ENCODE measurements at places on chromosomes 7 and 10.

DNA sequence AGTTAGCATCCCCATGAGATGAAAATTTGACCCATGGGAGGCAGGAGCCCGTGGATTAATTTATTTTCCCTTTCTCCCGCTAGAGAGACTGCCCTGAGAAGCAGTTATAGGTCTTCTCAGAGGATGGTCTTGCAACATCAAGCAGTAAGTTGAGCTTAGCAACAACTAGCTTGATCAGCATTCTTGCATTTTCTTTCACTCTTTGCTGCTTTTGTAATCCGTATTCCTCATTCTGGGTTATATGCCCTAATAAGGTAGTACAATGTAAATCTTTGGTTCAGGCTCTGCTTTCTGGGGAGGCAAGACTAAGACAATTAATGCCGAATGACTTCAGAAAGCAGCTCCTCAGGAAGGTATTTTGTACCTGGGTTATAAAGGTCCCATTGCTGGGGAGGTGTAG lies 146.8 kb downstream of the FZD1 start:
- no peak for DNase-seq

- DNase-seq, result no peak
Measured at GRCh38 chr7:134907000-134907399, 79.3 kb upstream of the AGBL3 start.

DNA sequence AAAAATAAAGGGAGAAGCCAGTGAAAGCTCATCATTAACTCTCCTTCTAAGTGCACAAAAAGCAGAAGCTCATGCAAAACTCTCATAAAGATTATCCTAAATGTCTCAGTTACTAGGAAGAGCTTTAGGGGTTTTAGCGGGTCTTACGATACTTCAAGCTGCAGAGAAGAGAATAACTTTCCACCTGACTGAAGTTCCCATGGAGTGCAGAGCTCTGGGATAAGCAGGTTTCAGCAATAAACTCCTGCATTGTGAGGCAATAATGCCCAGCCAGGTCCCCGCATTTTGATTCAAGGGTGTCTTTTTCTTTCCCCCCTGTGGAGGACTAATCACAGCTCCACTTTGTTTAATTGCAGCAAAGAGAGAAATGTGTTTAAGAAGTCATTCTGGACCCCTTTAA lies 241.9 kb upstream of the SP8 start:
- DNase-seq, result no peak

DNA sequence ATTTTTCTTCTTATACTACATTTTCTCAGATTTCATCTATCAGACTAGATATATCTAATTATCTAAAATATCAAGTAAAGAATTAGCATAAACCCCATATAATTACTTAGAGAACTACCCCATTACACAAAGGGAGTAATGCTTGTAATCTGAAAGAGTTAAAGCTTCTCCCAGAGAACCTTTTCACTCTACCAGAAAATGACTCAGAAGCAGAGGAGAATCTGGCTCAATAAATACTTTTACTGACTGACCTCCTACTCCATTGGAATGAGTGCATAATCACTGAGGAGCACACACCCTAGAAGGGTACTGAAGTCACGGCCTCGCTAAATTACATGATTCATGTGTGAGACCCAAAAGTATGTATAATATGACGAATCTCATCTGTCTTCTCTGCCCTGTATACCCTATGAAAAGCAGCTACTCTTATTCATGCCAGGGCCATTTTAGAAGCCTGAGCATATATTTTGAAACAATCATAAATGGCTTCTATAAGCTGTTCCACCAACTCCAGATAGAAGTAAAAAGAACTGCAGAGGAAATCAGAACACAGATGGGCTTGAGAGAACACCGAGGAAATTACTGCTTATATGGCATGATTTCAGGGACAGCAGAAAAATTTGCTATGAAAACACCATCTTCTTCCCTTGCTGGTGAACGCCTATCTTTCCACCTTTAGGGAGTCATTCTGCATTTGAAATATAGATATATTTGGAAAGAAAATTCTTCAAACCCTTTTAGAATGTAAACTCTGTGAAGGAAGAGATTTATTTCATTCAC lies 32.7 kb downstream of the DNMBP start:
- DNase-seq, result no peak

DNA sequence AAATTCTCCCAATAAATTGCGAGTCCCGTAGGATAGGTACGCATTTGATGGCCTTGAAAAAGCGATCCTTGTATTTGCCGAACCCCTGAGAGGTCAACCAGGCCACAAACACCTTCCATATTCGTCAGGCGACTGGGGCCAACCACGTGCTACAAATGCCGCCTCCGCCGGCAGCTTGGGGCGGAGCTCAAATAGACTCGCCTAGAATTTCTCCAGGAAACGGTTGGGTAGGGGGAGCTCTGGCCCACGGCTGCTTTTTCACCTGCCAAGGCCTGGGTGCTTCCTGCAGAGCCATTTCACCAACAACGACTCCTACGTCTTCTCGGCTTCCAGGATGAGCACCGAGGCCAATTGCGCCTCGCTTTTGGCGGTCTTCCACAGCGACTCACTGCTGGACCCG lies 53.4 kb upstream of the KIF5B start:
- no peak for DNase-seq

DNA sequence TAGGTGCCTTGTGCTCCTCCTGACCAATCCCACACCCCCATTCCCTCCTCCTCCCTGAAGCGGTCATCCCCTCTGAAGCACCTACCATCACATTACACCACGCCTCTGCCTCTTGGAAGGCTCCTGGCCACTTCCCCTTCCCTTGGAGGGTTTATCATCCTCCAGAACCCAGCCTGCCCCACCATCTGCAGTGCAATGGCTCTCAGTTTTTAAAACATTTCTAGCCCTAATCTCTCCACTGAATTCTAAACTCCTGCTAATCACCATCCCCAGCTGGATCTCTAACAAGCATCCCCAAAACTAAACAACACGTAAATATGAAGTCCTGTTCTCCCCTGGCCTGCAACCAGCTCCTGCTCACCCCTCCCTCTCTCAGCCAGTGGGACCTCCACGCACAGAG lies 70.6 kb downstream of the PIP4K2A start:
- no peak for DNase-seq

DNA sequence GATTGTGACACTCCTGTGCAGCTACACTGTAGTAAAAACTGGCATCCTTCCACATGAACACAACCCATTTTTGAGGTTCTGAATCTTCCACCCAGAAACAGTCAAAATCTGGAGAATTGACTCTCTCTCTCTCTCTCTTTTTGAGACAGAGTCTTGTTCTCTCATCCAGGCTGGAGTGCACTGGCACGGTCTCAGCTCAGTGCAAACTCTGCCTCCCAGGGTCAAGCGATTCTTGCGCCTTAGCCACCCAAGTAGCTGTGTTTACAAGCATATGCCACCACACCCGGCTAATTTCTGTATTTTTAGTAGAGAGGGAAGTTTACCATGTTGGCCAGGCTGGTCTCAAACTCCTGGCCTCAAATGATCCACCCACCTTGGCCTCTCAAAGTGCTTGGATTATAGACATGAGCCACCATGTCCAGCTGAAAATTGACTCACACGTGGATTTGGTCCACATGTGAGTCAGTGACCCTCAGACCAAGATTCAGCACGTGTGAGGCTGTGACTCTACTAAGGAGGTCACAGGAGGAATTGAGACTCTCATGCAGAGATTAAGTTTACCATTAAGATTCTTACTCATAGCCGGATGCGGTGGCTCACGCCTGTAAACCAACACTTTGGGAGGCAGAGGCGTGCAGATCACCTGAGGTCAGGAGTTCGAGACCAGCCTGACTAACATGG lies 12.1 kb upstream of the ZNF107 start:
- no peak for DNase-seq

DNA sequence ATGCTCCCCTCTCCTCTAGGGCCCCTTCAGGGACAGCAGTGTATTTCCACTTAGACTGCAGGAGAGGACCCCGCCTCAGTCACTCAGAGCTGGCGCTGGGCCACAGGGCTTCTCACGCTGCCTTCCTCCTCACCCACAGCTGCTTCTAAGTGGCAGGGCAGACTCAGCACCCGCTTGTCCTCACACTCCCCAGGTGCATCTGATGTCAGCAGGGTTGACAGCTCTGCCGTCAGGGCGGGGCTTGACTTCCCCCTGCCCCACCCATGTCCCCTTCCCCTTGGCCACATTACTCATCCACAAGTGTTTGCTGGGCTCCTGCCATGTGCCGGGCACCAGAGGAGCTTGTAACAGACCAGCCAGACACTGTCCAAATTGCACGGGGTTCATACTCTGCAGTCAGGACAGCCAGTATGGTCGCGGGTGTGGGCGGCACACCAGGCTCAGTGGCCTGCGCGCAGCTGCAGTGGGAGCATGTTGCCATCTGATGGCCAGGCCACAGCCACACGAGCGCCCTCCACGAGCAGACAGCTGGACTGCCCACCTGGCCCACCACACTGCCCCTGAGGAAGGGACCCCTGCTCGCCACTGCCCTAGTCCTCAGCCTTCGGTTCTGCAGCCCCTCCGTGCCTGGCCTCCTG lies 29.3 kb upstream of the TTYH3 start:
- DNase-seq, result no peak

GRCh38 chr10:22370320-22370719 lies 25.0 kb downstream of the SPAG6 start:
- peak; percentile 23 for DNase-seq

GRCh38 chr7:974820-975681 lies at the start of gene COX19:
TSS of gene COX19 (minus strand) at chr7:975549. CDS start at chr7:975509, 40 bp downstream.
- peak; percentile 91 for DNase-seq

- DNase-seq, result no peak
Measured at GRCh38 chr7:38178695-38179344, 775 bp downstream of the STARD3NL start.

DNA sequence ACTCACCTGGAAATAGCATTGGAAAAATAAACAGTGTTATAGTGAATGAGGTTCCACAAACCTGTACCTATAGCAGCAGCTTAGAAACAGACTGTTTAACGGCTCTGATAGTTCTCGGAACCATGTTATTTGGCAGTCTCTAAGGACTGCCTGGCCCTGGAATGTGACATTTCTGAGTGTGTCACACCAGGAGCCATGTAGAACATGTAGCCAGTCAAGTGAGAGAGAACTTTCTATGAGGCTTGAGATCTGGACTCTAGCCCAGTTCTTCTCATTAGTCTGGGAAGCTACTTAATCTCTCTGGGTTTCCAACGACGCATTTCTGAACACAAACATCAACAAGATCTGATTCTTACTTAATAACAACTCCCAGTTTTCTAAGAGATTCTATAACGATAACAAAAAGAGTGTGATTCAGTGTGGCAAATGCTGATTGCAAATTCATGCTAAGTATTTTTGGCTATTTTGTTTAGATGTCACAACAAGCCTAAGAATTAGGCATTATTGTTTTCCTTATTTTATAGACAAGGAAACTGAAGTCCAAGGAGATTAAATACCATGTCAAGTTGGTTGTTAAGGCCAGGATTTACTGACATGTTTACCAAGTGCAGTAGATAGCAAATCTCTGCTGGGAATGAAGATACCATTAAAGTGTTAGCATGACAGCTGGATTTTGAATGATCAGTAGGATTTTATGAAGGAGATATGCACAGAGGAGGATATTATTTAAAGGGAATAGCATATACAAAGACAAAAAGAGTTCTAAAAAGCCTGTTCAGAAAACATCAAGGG lies 47.2 kb downstream of the APBB1IP start:
- no peak for DNase-seq

GRCh38 chr7:7103343-7104313 lies 78.7 kb upstream of the C1GALT1 start:
- peak; percentile 77 for DNase-seq

DNA sequence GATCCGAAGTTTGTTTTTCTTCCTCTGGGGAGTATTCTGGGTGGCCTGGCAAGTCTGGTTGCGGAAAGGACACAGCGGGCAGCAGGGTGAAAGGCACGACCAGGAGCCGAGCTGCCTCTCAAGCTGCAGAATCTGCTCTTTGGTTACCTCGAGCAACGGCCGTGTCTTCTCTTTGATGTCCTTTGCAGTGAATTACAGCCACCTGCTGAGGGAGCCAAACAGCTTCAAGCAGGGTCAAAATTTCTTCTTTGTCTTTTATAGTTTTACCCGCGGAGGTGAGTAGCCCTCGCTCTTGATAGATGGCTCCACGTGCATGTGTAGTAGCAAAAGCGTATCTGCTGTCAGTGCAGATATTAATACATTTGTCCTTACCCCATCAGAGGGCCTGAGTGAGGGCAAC lies 177.3 kb upstream of the MBL2 start:
- no peak for DNase-seq

- DNase-seq, result no peak
Measured at GRCh38 chr7:131883769-131884168, 327.3 kb upstream of the PODXL start.

- DNase-seq, result no peak
Measured at GRCh38 chr7:39921506-39922175, 28.4 kb upstream of the CDK13 start.

GRCh38 chr7:2628130-2628482 lies 3.7 kb upstream of the TTYH3 start:
- no peak for DNase-seq

DNA sequence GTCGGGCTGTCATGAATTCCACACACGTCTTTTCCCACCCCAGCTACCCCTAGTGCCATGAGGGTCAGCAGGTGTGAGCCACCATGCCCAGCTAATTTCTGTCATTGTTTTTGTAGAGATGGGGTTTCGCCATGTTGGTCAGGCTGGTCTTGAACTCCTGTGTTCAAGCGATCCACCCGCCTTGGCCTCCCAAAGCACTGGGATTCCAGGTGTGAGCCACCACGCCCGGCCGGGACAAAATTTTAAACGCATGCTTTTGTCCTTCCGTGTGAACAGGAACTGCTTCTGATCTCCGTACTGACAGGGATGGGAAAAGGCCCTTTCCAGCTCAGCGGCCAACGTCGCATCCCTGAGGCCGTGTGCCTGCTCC lies 15.6 kb upstream of the ZFAND2A start:
- DNase-seq, result no peak

DNA sequence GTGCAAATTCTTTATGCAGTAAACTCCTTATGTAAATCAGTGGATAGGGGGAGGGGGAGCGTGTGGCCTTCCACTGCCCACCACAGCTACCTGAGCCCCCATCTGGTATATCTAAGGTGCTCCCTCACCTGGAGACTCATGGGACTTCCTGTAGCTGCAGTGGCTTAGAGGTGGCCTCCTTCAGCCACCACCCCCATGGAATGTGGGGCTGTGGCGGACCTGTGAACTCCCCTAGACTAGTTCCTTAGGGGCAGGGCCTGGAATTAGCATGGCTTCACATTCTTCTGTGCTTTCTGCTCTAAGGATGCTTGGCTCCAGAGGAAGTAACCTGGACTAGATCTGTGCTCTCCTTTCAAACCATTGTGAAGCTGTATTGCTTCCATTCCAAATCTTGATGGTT lies 550.5 kb upstream of the COBL start:
- DNase-seq, result no peak

DNA sequence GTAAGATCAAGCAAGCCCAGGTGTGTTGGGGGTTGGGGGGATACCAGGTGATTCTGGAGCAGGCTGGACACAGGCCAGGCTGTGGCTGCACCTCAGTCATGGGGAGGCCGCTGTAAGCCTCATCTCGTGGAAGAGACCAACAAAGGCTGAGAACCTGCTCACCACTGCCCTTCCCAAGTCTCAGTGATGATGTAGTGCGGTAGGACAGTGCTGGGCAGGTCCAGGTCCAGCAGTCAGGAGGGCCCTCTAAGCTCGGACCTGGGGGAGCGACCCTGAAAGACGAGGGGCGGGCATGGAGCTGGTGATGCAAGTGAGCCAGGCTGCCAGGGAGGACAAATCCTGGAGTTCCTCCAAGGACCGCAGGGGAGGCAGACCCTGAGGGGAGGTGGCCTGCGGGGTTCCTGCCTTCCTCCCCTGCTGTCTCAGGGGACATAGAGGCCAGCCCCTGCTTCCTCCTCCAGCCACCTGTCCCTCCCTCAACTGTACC lies 3.3 kb upstream of the PWWP2B start:
- DNase-seq, result no peak

GRCh38 chr10:62475551-62475950 lies 101.4 kb downstream of the ZNF365 start:
- DNase-seq, result no peak
